ENCODE measurements at places on chromosomes 7 and 10. TPM values are rescaled to one million over a fixed set of nuclear protein-coding genes. Genes with fewer than 3 reads are reported as not detected.

DNA sequence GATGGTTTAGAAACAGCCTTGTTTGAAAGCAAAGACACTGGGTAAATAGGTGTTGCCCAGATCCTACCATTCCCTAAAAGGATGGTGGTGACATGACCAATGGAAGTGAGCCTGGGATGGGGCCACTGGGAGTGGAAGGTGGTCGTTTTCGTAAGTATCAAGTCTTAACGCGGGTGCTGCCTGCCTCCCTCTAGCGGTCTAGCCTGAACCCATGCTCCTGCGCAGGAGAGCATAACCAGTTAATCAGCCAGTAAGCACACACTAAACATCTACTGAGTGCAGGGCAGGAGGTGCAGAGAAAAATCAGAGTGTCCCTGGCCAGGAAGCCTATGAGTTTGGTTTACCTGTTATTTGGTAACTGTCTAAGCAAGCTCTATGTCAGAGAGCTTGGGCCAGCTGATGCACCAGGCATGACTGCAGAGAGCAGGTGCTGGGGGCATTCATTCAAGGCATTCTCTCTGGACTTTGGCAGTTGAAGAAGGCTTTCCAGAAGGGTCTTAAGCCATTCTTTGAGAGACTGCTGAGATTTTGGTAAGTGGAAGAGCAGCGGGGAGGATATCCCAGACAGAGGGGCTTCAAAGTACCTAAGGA, 930 bp downstream of the GARIN1A start:
- peak; percentile 12 for DNase-seq

Gene WEE2
- not detected for total RNA-seq

- DNase-seq, result no peak
Observed at GRCh38 chr10:44511601-44512000, 126.7 kb upstream of the CXCL12 start.

- no peak for DNase-seq
Observed at GRCh38 chr10:14408139-14408538, 77.4 kb upstream of the FRMD4A start.

Gene HHEX
- 11.0 TPM for total RNA-seq
